ENCODE measurements at places on chromosomes 5 and 9.
A peak's percentile ranks its signal among the peaks of the same experiment; 100 is the strongest.

DNA sequence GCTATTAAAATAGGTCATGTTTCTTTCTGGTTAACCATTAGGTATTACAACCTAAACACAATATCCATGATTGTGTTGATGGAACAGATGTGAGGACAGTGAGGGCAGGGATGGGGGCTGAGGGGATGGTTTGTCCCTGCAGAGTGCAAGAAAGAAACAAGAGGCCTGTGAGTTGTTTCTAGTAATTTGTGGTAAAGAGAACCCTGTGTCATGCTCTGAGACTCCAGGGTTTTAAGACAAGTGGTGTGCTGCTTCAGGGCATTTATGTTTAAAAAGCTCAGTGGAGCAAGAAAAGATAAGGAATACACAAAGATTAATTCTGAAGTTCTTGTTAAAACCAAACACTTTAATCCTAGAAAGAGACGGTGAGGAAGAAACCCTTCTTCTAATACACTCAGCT lies 656.5 kb downstream of the TLE1 start:
- no peak for DNase-seq

- DNase-seq: no peak
Measured at GRCh38 chr9:76453785-76454184, 5.2 kb upstream of the GCNT1 start.

- DNase-seq: no peak
Measured at GRCh38 chr9:78383130-78383529, 86.2 kb downstream of the PSAT1 start.

- no peak for DNase-seq
Measured at GRCh38 chr9:86508208-86508903, 154.1 kb upstream of the TUT7 start.

- DNase-seq: no peak
Measured at GRCh38 chr5:131068893-131069643, 96.0 kb downstream of the HINT1 start.

GRCh38 chr9:107960916-107961315 lies 471.3 kb upstream of the KLF4 start:
- DNase-seq: no peak

- no peak for DNase-seq
Measured at GRCh38 chr9:69943148-69943806, 100.4 kb upstream of the MAMDC2 start.

DNA sequence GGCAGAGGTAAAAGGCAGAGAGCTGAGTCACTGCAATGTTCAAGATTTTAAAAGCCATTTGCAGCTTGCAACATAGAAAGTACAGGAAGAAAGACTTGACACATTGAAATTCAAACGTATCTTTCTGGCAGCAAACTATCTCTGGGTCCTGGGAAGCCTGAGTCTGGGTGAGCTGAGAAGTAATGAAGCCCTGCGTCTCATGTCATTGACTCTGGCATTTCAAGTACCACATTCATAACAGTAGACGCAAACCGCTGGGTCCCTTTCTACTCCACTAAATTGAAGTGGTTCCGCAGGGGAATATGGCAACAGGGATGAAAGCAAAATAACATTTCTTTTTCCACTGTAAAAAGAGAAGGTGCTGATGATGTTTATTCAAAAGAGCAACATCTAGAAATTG lies 694.3 kb downstream of the BRINP1 start:
- DNase-seq: no peak

GRCh38 chr5:36111238-36111637 lies 40.4 kb downstream of the LMBRD2 start:
- DNase-seq: no peak

DNA sequence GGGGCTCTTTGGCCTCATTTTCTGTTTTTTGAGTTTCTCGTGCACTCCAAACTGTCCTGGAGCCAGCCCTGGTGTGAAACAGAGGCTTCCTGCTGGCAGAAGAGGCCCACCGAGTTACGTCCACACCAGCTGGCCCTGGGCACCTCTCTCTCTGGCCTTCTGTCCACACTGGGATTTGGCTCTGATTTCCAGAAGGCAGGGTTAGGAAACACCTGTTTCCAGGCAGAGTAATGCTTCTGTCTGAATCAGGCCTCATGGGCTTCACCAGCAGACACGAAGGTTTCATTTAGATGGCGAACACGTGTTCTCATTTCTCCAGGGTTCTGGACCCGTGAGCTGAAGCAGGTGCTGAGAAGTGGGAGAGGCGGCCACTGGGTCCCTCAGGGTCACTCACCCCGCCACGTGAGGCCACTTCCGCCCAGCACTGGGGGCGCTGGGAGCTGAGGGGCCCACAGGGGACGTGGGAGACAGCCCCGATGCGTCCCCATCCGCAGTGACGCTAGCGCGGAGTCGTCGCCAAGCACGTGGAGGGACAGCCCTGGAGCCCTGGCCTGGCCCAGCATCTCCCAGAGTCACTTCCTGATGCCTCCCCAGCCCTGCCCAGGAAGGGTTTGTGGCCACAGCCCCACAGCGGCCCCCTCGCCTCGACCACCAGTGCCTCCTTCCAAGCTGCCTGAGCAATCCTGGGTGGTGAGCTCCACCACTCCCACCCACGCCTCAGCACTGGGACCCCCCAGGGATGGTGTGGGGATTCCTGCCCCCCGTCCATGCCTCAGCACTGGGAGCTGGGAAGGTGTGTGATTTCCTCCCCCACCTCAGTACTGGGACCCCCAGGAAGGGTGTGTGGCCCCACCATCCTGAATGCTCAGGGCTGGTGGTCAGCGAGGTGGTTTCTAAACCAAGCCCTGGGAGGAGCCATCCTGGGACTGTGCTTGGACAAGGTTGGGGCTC lies 4.9 kb upstream of the LRRC14B start:
- no peak for DNase-seq

GRCh38 chr9:15248081-15248480 lies 58.9 kb downstream of the TTC39B start:
- no peak for DNase-seq

GRCh38 chr9:106829666-106830408 lies 33.1 kb upstream of the ZNF462 start:
- no peak for DNase-seq

DNA sequence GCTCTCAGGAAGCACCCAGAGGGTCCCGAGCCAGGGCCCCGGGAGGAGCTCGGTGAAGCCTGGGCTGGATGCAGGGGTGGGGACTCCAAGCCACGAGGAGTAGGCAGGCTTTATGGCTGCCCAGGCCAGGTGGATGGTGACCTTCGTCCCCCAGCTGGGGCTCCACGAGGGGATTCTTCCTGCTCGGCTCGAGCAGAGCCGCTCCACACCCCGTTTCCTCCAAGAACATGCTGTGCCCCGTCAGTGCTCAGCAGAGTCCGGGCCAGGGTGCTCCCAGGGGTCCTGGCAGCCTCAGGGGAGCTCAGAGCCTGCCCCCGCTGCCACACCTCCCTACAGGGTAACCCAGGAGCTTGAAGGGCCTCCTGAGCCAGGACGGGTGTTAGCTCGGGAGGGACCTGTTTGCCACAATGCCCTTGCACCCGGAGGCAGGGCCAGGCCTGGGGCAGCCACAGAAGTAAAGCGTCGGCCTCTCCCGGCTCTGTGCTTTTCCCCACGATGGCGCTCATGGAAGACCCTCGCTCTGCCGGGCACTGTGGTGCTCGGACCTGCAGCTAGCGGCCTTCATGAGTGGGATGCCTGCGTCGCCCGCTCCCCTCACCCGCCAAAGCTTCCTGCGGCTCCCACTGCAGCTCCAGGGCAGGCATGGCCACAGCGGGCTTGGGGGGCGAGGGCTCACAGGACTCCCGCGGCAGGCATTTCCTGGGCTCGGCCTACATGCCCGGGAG lies 86.8 kb downstream of the KCNT1 start:
- no peak for DNase-seq

GRCh38 chr5:9194509-9194908 lies 351.4 kb downstream of the SEMA5A start:
- DNase-seq: no peak

- peak; percentile 19 for DNase-seq
Measured at GRCh38 chr5:119355685-119356611, at the start of gene TNFAIP8. TSS of gene TNFAIP8 (plus strand) at chr5:119356019. CDS start at chr5:119356091, 72 bp downstream.

- no peak for DNase-seq
Measured at GRCh38 chr5:58043032-58043945, 416.6 kb downstream of the PLK2 start.

GRCh38 chr5:35134278-35135030 lies 86.7 kb upstream of the AGXT2 start:
- no peak for DNase-seq

DNA sequence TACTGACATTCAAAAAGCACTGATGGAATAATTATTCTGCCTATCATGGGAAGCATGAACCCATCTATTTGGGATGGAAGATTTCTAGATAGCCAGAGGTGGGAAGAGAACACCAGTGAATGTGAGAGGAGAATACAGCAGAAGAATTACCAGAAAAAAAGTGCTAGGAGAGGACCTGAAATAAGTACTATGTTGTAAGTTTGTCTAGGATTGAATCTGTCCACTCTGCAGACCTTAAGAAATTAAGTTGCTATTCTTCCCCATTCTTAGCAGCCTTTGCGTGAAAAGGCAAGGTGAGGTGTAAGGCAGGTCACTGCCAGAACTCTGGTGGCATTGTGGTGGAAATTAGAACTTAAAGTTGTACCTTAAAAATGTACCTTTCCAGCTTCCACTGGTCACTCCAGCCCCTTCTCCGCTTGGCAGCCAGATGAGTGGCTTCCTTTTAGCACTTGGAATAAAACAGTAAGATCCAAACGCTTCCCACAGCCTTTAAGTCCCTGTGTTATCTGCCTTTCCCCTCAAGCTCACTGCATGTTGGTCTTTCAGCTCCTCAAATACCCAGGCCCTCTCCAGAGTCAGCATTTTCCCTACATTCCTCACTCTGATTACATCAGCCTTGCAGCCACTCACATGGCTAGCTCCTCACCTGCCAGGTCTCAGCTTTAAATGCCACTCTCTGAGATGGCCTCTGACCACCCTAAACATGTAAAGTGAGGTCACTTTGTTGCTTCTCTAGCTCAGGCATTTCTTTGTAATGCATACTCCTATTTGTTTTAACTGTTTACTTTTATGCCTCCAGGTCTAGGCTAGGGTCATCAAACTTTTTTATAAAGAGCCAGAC lies 253.0 kb downstream of the EPB41L4A start:
- DNase-seq: no peak

DNA sequence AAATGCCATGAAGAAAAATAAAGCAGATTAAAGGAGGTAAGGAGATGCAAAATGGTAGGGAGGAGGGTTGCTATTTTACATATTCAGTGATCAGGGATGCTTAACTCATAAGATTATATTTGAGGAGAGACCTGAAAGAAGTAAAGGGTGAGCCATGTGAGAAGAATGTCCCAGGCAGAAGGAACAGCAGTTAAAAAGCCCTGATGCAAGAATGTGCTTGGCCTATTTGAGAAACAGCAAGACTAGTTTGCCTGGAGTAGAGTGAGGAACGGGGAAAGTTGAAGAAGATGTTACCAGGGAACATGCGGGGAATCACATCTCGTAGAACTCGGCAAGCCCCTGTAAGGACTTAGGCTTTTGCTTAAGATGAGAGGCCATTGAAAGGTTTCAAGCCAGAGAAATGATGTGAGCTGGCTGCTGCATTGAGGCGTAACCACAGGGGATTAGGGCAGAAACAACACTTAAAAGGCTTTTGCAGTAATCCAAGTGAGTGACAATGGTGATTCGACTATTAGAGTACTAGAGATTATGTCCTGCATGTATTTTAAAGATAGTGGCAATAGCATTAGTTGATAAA lies 198.7 kb downstream of the VPS13A start:
- DNase-seq: no peak

DNA sequence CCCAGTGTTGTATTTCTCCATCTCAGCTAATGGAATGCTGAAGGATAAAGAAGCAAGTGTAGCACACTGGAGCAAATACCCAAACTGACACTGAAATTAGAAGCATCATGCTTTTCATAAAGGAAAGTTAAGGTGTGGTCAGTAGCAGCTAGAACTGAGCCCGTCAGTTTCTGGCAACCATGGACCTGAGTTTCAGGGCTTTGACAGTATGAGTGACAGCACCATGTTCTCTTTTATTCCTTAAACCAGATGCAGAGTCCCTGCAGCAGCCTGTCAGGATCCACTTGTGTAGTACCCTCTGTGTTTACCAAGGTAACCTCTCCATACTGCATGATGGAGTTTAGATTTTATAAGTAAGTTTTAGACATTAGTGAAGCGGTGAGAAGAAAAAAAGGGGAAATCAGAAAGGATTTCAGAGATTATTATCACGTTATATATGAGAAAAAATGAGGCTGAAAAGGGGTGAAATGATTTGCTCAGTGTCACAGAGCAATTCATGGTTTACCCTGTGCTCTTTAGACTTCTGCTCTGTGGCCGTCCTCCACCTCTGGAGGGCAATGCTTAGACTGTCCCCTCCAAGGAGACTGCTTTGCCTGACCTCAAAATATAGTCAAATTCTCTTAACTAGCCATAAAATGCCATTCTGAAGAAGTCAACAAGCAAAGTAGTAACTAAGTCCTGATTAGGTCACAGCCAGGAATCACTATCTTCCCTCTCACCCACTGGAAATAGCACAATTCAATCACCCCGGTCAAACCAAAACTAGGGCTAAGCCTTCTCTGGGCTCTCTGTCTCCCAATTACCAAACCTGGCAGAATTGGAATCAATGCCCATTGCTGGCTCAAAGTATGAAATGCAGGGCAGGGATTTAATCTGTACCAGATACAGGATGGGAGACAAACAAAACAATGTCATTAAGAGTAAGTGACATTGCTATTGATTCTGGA lies 10.5 kb upstream of the MYOT start:
- DNase-seq: no peak

DNA sequence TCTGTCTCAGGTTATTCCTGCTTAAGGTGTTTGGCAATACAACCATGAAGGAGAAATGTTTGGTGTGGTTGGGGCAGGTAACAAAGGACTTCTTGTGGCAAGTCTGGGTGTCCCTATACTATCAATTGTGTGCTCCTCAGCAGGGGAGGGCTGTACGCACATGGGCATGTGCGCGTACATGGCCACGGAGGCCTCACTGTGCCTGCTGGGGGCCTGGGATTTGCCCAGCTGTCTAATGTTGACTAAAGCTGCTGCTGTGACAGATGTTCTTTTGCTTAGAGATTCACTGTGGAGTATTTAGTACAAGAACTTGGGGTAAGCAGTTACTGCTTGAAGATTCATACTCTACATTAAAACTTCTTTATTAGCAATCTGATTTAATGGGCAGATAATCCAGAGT lies 97.5 kb downstream of the HSPA4 start:
- DNase-seq: no peak

- no peak for DNase-seq
Measured at GRCh38 chr5:162392336-162392735, 324.8 kb downstream of the GABRG2 start.

DNA sequence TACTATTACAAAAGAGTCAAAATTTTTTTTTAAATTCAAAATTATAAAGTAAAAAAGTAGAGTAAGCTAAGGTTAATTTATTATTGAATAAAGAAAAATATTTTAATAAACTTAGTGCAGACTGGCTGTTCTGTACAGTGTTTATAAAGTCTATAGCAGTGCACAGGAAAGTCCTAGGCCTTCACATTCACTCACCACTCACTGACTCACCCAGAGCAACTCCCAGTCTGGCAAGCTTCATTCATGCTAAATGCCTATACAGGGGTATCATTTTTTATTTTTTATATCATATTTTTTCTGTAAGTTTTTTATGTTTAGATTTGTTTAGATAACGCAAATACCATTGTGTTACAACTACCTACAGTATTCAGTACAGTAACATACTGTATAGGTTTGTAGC lies 700.7 kb upstream of the GRAMD2B start:
- DNase-seq: no peak
